ENCODE measurements at places on chromosomes 3 and 15. TPM values are rescaled to one million over a fixed set of nuclear protein-coding genes. Genes with fewer than 3 reads are reported as not detected.

TLR9 gene
- total RNA-seq = 0.11 TPM

PCYT1A gene
- 43.0 TPM for total RNA-seq

IL5RA gene
- 0.69 TPM for total RNA-seq

SLC12A8 gene
- 2.9 TPM for total RNA-seq

FOXB1 gene
- total RNA-seq = not detected

TSC22D2 gene
- 48.3 TPM for total RNA-seq

HCN4 gene
- not detected for total RNA-seq

TMCO5A gene
- not detected for total RNA-seq

SLC9A9 gene
- 46.2 TPM for total RNA-seq

TYRO3 gene
- total RNA-seq = 16.8 TPM

SPTBN5 gene
- total RNA-seq = 1.7 TPM

MYRIP gene
- 2.9 TPM for total RNA-seq

CCR3 gene
- not detected for total RNA-seq

TRH gene
- 0.16 TPM for total RNA-seq

LNP1 gene
- 12.3 TPM for total RNA-seq

MOBP gene
- total RNA-seq = 0.05 TPM

GRCh38 chr15:91468871-91469580 lies 369.0 kb downstream of the SV2B start:
- no peak for DNase-seq

DNA sequence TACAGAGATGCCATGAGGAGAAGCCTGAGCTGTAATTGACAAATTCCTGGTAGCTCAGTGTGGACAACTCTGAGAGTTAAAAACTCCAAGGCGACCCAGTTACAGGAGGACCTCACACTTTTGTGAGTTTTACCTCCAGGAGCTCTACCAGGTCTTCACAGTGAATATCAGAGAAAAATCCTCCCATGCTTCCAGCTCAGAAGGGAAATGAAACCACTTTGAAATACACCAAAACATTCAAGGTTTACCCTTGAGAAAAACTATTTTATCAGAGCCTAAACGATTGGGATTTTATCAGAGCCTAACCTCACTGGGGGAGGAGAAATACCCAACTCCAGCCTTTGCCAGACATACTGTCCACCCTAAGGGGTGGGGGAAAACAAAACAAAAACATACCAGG lies 52.4 kb downstream of the MCCC1 start:
- no peak for DNase-seq

- peak; percentile 23 for DNase-seq
Measured at GRCh38 chr15:45199136-45199810, 11.5 kb upstream of the SHF start.

DNA sequence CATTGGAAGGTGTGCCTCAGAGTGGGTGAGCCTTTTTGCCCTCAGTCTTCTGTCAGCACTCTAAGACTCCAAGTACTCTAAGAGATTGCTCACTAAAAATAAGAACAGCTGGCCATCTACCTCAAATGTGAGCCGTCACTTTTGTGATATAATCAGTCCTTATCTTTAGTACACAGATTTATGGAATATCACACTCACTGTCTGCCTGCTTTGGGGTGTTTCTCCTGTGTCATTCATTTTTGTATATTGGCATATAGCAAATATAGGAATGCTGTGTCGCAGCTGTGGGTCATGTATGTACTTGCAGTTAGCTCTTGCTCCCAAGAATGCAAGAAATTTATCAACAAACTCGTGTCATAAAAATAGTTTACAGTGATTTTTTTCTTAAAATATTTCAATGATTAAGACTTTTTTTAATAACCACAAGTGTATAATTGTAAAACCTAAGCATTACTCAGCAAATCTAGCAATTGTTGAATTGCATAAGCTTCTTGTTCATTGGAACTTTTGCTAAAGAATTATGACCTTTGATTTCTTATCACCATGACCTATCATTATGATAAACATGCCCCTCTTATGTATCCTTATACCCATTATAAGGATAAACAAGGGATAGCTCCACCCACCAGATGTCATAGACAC lies 18.8 kb downstream of the SETD5 start:
- DNase-seq = no peak

DNA sequence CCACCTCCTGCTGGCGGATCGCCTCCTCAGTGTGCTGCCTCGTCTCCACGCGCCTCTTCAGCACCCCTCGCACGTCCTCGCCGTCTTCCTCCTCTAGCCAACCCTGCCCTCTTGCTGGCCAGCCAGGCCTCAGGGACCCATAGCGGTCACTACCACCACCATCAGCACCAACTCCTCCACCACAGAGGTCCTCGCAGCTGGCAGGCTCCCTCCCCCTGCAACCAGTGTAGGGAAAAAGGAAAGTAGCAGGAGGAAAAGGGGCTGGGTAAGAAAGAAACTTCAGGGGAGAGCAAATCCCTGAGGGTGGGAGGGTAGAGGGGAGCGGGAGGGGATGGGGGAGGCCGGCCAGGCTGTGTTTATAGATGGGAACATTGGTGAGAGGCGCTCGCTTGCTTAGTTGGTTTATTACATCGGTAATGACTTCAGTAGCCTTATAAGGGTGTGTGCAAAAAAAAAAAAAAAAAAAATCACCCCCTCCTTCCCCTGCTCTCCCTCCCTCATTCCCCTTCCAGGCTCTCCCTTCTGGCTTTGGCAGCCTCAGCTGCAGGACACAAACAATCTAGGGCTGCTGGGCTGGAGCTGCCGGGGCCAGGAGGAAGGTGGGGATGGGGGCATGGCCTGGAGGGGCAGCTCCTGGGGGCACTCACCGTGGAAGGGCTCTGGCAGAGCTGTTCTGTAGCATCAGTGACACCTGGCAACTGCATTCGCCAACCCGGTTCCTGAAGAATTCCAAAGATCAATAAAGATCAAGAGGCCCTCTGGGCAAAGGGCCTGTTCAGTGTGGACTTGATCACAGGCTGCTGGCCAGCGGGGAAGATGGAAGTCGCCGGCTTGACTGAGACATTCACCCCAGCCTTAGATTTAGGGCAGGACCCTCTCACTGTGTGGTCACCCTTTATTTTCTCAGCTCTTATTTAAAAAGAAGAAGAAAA lies 116.2 kb upstream of the HACD2 start:
- DNase-seq = no peak

DNA sequence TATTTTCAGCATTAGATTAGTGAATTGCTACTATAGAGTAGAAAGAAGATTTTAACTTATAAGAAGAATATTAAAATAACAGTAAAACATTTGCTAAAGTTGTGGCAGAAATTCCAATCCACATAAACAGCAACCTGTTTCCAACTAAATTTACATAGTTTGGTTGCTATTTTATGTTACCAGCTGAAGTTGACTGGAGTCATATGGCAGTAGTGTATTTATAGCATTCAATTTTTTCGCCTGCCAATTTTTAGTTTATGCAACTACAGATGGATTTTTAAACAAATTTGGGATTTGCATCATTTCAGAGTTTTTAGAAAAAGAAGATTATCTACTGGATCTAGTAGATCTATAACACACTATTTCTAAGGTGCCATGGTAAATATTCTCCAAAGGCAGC lies 332.5 kb upstream of the BCHE start:
- no peak for DNase-seq

DNA sequence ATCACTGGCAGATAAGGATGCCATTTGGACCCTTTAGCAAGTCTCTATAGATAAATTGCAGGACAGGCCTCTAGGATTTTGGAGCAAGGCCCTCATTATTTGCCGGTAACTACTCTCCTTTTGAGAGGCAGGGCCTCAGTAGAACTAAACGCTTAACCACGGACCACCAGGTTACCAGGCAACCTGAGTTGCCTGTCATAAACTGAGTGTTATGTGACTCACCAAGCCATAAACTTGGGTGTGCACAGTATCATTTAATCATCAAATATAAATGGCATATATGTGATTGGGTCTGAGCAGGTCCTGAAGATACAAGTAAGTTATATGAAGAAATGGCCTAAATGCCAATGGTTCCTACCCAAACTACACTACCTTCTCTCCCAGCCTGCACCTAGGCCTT lies 93.2 kb downstream of the BCHE start:
- no peak for DNase-seq

- DNase-seq = no peak
Measured at GRCh38 chr3:170162630-170163029, 18.9 kb downstream of the PHC3 start.

DNA sequence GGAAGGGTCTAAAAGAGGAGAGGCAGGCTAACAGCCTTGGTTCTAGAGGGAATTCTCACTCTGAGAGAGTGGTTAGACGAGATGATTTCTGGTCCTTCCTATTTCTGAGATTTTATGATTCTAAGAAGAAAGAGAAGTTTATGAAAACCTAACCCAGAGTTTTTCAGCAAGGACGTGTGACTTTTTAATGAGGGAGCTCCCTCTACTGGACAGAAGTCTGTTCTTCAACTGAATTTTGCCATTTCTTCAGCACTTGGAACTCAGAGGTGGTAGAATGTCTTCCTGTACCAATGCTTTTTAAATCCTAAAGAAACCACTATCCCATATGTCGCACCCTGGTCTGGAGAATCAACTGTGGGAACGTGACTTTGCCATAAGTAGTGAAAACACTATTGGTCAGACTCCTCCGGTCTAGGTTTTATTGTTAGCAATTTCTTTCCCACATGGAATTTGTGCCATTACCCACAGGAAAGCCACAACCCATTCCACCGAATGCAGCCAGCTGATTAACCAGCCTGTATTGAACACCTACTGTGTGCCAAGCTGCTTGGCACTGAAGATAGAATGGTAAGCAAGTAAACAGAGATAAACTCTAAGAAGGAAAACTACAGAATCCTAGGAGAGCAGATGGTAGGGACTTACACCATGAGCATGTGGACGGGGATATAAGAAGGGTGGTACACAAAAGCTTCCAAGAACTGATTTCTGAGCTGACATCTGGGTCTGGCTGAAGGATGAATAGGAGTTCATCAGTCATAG lies 199.5 kb upstream of the LMCD1 start:
- no peak for DNase-seq

GRCh38 chr15:92393071-92393979 lies at the start of gene ST8SIA2:
ST8SIA2 (plus strand) TSS chr15:92393881; CDS start chr15:92394065, 184 bp downstream.
- no peak for DNase-seq

DNA sequence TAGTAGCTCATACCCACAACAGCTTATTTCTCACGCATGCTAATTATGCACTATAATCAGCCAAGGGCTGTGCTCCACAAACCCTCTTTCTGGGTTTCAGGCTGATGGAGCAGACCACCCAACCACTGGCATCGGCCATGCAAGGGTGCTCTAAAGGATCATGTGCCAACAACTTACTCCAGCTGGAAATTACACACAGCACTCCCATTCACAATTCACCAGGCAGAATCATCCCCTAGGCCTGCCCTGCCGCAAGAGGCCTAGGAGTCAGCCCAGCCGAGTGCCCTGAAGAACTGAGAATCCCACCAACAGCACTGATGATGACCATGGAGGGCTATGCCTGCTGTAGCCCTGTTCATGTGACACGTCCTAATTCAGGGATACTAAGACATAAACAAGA lies 216.2 kb upstream of the CHRNA7 start:
- no peak for DNase-seq

- DNase-seq = no peak
Measured at GRCh38 chr3:13046569-13047274, 26.5 kb downstream of the IQSEC1 start.

- DNase-seq = no peak
Measured at GRCh38 chr15:90606641-90607040, 76.9 kb downstream of the CRTC3 start.

All from urinary bladder (tissue), 4 donors.